ENCODE measurements at places on chromosomes 6 and 20.

GRCh38 chr20:478010-478948 lies 15.9 kb upstream of the TBC1D20 start:
- DNase-seq: no peak

DNA sequence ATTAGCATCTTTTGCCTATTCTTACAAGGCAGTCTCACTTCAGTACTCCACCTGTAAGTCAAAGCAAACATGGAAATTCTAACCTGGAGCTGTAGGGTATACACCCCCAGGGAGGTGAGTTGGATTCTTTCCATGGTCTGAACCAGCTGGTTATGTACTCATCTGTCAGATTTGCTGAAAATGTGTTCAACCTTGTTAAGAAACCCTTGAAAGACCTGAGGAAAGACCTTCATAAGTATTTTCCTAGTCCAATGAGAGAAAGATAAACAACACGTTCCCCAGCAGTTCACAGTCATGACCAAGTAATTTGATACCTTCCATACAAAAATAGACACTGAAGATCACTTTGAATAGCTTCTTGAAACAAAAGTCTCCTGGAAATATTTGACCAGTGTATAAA lies 42.5 kb downstream of the ID4 start:
- no peak for DNase-seq

DNA sequence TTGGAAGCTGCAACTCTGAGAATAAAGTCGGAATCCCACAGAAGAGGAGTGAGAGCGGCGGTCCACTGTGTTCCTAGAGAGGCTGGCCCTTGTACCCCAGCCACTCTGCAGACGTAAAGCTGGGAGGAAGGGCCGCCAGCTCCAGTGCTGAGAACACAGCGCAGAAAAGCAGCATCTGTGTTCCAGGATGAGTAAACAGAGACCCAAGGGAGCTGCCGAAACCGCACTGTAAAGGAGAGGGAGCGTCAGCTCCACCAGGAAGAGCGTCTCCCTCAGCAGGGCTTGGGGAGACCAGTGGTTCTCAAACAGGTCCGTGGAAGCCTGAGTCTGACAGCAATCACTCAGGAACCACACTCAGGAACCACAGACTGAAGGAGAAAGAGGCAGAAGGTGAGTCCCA lies 134.0 kb downstream of the WDR27 start:
- no peak for DNase-seq

DNA sequence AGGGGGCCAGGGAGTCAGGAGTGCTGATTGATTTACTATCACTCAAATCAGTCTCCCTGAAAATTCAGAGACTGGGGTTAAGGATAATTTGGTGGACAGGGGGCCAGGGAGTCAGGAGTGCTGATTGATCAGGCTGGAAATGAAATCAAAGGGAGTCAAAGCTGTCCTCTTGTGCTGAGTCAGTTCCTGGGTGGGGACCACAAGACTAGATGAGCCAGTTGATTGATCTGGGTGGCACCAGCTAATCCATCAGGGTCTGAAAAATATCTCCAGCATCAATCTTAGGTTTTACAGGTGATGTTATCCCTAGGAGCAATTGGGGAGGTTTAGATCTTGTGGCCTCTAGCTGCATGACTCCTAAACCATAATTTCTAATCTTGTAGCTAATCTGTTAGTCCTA lies 6.1 kb upstream of the AFG1L start:
- DNase-seq: no peak

GRCh38 chr6:136720045-136720770 lies 72.1 kb downstream of the MAP3K5 start:
- DNase-seq: no peak

DNA sequence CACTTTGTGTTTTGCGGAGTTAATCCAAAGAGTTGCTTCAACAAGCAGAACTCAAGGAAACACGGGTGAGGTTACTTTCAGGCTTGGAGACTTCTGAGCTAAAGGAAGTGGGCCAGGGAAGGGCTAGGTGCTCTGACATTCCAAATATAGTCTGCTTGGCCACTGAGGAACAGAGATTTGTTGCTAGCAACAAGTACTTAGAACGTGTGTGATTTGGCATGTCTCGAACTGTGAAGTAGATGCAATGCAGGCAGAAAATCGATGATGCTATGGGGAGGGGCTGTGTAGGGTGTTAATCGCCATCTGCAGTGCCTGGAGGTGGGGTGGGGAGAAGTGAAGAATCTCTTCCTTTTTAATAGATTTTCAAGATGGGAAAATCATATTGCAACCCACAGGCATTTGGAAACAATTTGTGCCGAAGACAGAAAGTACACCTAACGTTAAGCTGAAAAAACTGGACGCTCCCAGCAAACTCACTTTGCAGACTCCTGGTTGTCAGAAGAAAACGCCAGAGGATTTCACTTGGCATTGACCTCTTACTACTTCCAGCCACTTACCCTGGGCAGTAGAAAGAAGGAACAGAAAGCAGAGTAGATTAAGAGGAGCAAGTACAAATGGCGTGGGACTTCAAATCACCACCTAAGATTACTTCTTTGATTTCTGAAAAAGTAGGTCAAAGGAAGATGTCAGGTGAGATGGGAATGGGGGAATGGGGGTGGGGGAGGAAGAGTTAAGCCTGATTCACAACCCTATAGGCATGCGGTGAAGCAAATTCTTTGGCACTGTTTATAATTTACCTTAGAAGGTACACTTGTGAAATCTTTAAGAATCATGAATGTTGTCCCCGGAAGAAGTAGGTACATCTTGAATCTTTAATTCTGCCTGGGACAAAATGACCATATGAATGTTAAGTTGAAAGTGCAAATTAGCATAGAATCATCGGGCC lies 314.1 kb downstream of the CD83 start:
- DNase-seq: no peak

DNA sequence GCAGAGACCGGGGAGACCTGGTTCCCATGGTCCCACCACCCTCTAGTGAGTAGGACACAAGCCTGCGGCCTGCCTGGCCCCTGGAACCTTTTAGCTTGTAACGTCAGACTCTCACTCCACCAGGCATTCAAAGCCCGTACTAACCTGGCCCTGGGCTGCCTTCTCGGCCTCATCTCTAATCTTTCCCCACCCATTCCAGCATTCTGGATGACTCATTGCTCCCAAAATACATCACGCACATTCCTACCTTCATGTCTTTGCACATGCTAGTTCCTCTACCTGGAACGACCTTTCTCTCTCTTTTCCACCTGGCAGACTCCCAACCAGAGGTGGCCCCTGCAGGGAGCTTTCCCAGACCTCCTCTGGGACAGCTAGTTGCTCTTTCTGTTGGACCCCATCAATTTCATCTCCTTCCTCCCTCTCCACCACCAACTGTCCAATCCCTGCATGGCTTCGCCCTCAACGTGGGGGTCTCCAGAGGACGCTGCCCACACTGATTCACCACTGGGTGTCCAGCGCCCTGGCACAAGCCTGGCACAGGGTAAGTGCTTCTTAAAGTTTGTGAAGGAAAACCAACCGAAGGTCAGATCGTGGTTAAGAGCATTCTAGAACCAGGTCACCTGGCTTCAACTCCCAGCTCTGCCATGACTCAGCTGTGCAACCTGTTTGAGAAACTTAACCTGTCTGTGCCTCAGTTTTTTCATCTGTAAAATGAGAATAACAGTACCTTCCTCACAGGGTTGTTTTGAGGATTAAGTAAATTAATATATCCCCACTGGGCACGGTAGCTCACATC lies 35.2 kb downstream of the JPH2 start:
- no peak for DNase-seq

- peak; percentile 87 for DNase-seq
These were observed 76.0 kb upstream of the CD93 start for GRCh38 chr20:23161968-23162696.

- no peak for DNase-seq
These were observed 6.2 kb downstream of the LMBRD1 start for GRCh38 chr6:69790629-69791028.

DNA sequence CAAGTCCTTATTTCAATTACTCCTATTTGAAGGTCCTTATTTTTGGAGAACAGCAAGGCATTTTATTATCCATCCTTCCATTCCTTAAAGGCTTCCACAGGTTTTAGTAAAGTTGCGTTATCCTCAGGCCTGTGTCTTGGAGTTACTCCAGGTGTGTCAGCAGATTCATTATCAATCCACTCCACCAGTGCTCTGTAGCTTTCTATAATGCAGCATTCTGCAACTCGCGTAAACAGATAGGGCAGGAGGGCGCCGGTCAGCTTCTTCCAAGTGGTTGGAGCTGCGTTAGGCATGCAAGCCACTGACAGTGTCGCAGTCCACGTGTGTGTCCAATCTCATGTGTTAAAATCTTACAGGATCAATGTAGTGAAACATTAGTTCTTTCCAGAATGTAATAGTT lies 75.8 kb downstream of the SYTL3 start:
- no peak for DNase-seq

DNA sequence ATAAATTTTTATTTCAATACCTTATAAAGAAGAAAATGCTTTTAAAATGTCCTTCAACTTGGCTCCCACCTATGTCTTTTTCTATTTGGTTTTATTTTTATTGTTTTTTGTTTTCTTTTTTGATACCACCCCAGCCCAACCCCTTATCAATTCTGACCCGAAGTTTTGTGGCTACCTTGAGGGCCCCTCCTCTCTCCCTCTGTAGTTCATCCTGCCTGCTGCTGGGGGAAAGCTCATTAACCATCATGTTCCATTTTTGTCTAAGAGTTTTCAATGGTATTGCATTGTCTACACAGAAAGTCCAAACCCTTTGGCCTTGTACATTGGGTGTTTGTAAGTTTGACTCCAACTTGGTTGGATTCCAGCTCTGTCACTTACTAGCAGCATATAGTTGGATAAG lies 5.3 kb upstream of the CSNK2A1 start:
- no peak for DNase-seq

DNA sequence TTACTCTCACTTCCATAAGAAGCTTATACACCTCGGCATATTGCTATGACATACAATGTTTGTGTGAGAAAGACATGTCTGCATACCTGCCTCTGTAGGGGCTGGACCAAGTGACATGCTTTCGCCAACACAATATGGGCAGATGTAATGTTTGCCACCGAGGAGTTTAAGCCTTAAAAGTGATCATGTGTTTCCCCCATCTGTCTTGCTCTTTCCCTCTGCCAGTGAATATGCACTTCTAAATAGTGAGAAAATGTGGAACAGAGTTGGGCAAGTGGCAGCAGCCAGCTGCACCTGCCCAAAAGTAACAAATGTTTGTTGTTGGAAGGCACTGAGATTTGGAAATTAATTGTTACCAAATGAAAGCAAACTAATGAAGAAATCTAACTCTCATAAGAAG lies 274.8 kb upstream of the BTBD3 start:
- no peak for DNase-seq

- DNase-seq: no peak
These were observed 100.0 kb upstream of the TAB2 start for GRCh38 chr6:149217466-149217888.

- DNase-seq: no peak
These were observed 22.6 kb downstream of the RNF217 start for GRCh38 chr6:124984668-124985338.

GRCh38 chr6:3526962-3527650 lies 70.3 kb upstream of the SLC22A23 start:
- DNase-seq: no peak

DNA sequence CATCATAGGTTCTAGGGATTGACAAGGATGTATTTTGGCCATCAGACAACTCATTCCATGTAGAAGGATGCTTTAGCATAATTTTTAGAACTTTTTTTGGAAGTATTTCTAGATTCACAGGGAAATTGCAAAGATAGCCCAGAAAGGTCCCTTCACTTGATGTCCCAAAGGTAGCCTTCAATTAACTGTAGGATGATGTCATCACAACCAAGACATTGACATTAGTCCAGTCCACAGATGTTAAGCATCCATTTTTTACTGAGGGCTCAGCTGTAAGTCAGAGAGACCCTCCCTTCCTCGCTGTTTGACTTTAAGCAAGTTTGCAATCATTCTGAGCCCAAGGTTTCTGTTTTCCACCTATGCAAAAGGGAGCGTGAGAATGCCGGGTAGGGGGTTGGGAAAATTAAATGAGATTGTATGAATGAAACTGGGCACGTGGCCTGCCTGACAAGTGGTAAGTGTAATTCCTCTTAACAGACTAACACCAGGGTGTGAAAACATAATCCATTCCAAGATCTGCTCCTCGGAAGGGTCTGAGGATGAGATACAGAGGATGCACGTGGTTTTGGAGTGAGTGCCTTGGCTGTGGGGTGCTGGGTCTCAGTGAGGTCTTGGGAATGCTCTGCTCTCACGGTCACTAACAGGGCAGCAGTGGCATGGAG lies 126.8 kb downstream of the CDH4 start:
- DNase-seq: no peak

DNA sequence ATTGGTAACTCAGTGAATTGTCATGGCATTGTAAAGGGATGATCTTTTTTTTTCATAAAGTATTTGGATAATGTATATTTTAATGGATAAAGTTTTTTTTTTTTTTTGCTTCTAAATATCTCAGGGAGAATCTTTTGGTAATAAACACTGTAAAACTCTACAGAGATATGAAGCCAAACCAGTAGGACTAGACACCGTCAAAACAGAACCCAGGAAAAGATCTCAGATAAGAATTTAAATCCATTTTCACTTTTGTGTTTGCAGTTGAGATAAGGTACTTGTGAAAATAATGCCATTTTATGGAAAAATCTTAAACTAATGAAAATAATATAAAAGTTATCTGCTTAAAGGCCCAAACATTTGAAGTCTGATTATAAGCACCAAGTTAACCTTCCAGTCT lies 27.0 kb downstream of the FAM83B start:
- DNase-seq: no peak

DNA sequence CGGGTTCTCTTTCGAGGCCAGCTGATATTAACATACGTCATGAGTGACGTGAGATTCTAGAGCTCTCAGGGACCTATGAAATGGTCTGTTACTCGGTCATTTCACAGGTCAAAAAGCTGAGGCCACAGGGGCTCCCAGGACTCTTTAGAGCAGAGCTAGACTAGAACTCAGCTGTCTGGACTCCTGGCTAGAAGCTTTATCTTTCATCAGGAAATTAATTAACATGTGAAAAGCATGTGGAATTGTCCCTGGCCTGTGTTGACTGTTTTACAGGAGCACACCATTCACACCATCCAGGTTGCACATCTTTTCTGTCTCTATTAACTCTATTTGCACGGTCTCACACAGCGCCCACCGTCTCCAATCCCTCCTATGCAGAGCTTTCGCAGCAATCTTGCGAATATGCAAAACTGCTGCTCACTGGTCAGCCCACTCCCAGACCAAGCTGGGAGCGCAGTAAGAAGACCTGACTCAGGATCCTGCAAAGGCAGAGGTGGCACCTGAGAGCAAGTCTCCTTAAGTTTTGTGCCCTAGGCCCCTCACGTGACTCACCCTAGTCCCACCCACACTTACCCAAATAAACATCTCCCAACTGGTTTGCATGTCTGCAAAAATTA lies 522.5 kb downstream of the CD83 start:
- no peak for DNase-seq
